ENCODE measurements at places on chromosomes 1 and 21. TPM values are rescaled to one million over a fixed set of nuclear protein-coding genes. Genes with fewer than 3 reads are reported as not detected.

The GNAI3 gene
- 10.0 TPM for total RNA-seq

The RGS1 gene
- total RNA-seq, result 0.52 TPM

The CRNN gene
- total RNA-seq, result 0.17 TPM

The OR2T3 gene
- not detected for total RNA-seq

The JAK1 gene
- 82.1 TPM for total RNA-seq

The PAPPA2 gene
- total RNA-seq, result 5.5 TPM

The COL8A2 gene
- total RNA-seq, result 7.4 TPM

The NR5A2 gene
- 1.1 TPM for total RNA-seq

The HSF2BP gene
- total RNA-seq, result 1.3 TPM

The PLA2G2C gene
- total RNA-seq, result 0.43 TPM

The E2F2 gene
- 4.8 TPM for total RNA-seq

The PADI2 gene
- 5.3 TPM for total RNA-seq

The LMO4 gene
- total RNA-seq, result 75.7 TPM

The LORICRIN gene
- not detected for total RNA-seq

The COL24A1 gene
- total RNA-seq, result 0.63 TPM

The ZSWIM5 gene
- 28.6 TPM for total RNA-seq

The PRKAA2 gene
- 10.4 TPM for total RNA-seq

The PITHD1 gene
- 48.5 TPM for total RNA-seq

The GBP5 gene
- total RNA-seq, result 0.09 TPM

The GSTM1 gene
- total RNA-seq, result 5.2 TPM

The TMEM240 gene
- not detected for total RNA-seq

The HCRTR1 gene
- 0.46 TPM for total RNA-seq

The SPRR2E gene
- total RNA-seq, result not detected

The TFF3 gene
- total RNA-seq, result not detected

The CD53 gene
- total RNA-seq, result not detected

The THEM5 gene
- not detected for total RNA-seq

The DCST1 gene
- total RNA-seq, result not detected

The FAM72B gene
- total RNA-seq, result 10.8 TPM

The GPR37L1 gene
- total RNA-seq, result 0.27 TPM

The AADACL4 gene
- not detected for total RNA-seq

The ATP6V1G3 gene
- total RNA-seq, result not detected

The DENND4B gene
- 11.0 TPM for total RNA-seq

The PLCH2 gene
- 7.4 TPM for total RNA-seq

The LCE3D gene
- total RNA-seq, result not detected

The SWT1 gene
- 9.0 TPM for total RNA-seq

The CLCA1 gene
- not detected for total RNA-seq

The PROK1 gene
- 0.27 TPM for total RNA-seq

The ZBTB37 gene
- total RNA-seq, result 20.3 TPM

The NUDT17 gene
- 5.6 TPM for total RNA-seq

The FCER1A gene
- not detected for total RNA-seq

The XPR1 gene
- 24.0 TPM for total RNA-seq

The DIP2A gene
- 19.6 TPM for total RNA-seq

The CSF3R gene
- 0.16 TPM for total RNA-seq

The KCNE1 gene
- 1.3 TPM for total RNA-seq

The GPR25 gene
- not detected for total RNA-seq

The MMEL1 gene
- total RNA-seq, result 0.71 TPM

The SLAMF1 gene
- total RNA-seq, result 1.7 TPM

The SMIM1 gene
- total RNA-seq, result 3.8 TPM

The GJA9 gene
- 0.29 TPM for total RNA-seq

The OR2L8 gene
- not detected for total RNA-seq

The ADORA1 gene
- total RNA-seq, result 3.2 TPM

Data from motor neuron (in vitro differentiated cells).